Posterior cingulate gyrus (tissue), 11 donors: ENCODE measurements at places on chromosomes 7 and 10.

DNA sequence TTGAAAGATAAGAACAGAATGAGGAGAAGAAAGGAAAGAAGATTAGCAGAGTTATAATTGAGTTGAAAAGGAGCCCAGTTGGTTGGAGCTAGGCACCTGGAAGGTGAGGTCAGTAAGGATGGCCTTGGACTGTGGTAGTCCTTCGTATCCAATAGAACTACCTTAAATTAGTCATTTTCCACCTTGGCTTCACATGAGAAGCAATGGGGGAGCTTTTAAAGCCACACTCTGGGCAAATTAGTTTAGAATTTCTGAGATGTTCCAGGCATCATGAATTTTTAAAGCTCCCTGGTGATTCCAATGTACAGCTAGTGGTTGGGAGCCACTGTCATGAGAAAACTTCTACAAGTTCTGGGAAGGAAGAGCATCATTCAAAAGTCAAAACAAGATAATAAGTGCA is 27.3 kb upstream of the CYP3A5 start:
- DNase-seq = no peak

DNA sequence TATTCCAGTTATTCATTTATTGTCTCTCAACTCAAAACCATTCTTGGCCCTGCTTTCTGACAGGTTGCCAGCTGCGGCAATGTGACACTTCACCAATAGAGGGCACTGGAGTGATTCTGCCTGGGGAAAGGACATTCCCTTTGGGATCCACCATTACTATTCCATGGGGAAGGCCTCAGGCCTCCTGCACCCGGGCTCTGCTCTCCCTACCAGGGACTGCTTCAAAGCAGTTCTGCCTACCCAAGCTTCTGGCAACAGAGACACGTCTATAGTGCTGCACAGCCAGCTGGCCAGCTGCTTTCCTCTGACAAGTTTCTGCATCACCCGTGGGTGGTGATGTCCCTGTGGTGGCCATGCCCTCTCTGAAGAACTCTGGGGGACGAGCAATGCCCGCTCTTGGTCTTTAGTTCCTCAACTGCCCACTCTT is 163.8 kb downstream of the ELMO1 start:
- peak; percentile 46 for DNase-seq

DNA sequence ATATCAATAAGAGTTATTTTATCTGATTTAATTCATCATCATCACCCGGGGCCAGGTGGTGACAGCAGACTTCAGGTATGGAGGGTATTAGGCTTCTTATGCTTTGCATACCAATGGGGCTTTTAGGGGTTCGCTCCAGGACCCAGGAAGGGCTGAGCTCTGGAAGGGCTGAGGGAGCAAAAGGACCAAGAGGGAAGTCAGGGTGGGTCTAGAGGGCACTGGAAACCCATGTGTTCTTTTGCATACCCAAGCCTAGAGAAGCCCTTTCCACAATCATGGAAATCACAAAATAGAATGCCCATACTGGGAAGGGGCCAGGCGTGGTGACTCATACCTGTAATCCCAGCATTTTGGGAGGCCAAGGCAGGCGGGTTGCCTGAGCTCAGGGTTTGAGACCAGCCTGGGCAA is 30.9 kb upstream of the VCL start:
- DNase-seq = no peak

- no peak for DNase-seq
These were observed 67.3 kb downstream of the CALML3 start for GRCh38 chr10:5592070-5592469.

GRCh38 chr7:36690514-36691187 is 33.6 kb downstream of the AOAH start:
- DNase-seq = no peak
